ENCODE measurements at places on chromosomes 1 and 21. TPM values are rescaled to one million over a fixed set of nuclear protein-coding genes. Genes with fewer than 3 reads are reported as not detected.

The OR2T2 gene
- not detected for total RNA-seq

The APOBEC4 gene
- not detected for total RNA-seq

The LUZP1 gene
- total RNA-seq: 26.7 TPM

The FAM151A gene
- total RNA-seq: 0.70 TPM
